ENCODE measurements at places on chromosomes 7 and 10. TPM values are rescaled to one million over a fixed set of nuclear protein-coding genes. Genes with fewer than 3 reads are reported as not detected.
A peak's percentile ranks its signal among the peaks of the same experiment; 100 is the strongest.

- DNase-seq: no peak
Measured at GRCh38 chr10:79314761-79315601, 32.3 kb upstream of the PPIF start.

DNA sequence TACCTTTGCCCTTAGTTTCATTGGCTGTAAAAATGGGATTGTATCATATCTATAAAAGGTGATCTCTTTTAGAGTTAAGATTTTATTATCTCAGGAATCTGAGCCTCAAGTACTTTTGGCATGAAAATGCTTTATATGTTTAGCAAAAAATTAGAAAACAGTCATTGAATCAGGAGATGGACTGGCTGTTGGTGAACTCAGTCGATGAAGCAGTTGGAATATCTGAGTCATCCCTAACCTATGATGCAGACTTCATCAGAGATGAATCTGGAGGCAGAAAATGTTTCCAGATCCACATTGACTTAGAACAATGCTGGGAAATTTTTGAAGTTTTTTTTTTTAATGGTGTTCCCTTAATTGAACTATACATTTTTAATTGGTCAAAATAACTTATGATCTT is 228.5 kb downstream of the SLC25A13 start:
- DNase-seq: no peak

DNA sequence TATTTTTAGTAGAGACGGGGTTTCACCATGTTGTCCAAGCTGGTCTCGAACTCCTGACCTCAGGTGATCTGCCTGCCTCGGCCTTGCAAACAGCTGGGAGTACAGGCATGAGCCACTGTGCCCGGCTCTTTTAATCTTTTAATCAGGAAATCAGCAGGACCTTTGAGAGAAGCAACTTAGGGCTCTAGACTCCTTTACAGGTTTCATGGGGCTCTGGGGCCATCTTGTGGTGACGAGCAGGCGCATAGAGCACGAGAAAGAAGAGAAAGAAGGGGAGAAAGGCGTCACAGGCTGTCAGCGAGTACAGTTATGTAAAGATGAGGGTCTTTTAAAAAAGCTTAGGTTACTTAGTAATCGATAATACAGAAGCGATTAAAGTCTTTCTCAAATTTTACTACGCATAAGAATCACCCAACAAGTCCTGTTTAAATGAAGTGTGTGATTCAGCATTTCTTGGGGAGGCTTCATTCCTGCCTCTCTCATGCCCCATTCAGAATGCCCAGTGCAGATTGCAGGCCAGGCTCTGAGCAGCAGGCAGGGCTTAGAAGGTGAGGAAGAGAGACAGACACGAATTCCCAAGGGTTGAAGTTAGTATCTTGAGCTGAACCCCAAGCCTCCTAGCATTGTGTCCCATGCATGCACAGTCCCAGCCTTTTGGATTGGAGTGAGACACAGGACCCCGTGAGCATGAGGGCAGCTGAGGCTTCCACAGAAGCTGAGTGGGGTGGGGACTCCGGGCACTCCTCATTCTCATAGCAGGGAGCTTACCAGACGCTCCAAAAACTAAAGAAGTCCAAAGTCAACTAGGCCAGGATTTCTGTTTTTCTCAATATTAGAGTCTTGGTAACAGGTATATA is 23.6 kb upstream of the PFKP start:
- peak; percentile 48 for DNase-seq

The LEP gene
- total RNA-seq: not detected

The FOXI2 gene
- total RNA-seq: not detected

The TMEM213 gene
- not detected for total RNA-seq
